ENCODE measurements at places on chromosomes 13 and 19.

DNA sequence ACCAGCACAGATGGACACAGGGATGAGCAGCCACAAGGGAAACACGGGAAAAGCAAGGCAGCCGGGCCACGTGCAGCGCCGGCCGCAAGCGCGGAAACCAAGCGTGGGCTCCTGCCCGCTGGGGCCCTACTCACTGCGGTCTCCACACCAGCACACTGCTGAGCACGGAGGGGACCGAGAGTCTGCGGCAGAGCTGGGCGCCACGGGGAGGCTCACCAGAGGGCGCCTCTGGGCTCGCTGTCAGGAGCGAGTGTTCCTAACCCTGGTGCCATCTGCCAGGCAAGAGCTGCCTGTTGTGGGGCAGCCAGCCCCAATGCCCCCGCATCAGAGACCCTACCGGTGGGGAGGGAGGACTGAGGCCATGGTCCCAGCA is 26.5 kb downstream of the MPND start:
- peak; percentile 81 for DNase-seq

DNA sequence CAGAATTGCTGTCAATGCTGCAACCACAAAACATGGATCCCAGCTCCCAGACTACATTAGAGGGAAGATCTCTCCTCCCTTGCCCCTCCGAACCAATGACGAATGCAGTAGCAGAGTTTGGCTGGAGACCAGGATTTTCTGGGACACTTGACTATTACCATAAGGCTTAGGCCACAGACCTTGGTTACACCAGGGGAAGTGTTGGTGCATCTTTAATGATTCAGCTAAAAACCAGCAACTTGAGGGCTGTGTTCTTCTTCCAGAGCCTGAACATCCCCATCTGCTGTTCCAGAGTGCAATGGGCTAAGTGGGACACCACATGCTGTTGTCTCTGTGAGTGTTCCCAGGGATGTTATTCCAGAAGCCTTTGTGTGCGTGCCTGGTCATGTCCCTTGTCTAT is 528.2 kb downstream of the LMO7 start:
- DNase-seq = no peak

- no peak for DNase-seq
Measured at GRCh38 chr13:71546881-71547280, 320.1 kb downstream of the DACH1 start.

DNA sequence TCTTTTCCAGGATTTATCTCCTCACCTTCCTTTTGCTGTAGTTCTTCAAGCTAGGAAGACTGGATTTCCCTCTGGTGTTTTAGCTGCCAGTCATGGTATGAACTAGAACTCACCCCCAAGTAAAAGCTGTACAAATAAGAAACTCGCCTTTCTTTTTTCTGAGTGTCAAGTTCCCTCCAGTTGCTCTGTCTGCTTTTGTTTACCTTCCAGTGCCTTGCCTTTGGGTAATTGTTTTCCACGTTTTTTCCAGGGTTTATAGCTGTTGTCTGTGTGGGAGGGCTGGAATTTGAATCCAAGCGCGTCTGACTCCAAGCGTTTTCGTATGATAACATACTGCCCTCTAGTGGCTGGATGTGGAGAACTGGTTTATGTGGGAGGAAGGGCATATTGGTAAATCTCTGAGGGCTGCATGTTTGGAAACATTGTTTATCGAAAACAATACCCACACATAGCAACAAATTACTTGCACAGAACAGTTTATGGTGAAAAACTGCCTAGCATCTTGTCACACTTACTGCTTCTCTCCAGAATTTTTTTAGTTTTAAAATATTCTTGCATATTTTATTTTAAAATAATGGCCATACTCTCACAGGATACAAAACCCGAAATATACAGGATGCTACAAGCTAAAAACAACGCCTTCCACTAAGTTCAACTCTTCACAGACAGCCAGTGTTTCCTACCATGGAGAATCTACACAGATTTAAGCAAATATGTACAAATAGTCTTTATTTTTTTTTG is 19.2 kb downstream of the RCN3 start:
- peak; percentile 33 for DNase-seq

GRCh38 chr19:41755328-41755913 is at the start of gene CEACAM6:
TSS of gene CEACAM6 (plus strand) at chr19:41755530. CDS start at chr19:41755639, 109 bp downstream.
- no peak for DNase-seq

- DNase-seq = no peak
Measured at GRCh38 chr13:66200555-66200954, 1029.6 kb downstream of the PCDH9 start.

DNA sequence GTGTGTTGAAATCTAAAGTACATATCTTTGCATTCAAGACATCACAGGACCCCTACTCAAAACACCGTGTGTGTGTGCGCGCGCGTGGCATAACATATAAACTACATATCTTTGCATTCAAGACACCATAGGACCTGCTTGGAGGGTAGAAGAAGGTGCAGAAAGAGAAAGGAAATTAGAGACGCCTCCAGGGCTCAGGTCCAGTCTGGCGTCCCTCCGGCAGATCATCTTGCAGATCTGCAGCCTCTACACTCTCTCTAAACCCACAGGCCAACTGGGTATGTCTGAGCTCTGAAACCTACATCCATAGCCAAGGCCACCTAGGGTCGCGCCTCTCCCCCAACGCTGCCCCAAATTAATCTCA is 659 bp upstream of the PAFAH1B3 start:
- no peak for DNase-seq

DNA sequence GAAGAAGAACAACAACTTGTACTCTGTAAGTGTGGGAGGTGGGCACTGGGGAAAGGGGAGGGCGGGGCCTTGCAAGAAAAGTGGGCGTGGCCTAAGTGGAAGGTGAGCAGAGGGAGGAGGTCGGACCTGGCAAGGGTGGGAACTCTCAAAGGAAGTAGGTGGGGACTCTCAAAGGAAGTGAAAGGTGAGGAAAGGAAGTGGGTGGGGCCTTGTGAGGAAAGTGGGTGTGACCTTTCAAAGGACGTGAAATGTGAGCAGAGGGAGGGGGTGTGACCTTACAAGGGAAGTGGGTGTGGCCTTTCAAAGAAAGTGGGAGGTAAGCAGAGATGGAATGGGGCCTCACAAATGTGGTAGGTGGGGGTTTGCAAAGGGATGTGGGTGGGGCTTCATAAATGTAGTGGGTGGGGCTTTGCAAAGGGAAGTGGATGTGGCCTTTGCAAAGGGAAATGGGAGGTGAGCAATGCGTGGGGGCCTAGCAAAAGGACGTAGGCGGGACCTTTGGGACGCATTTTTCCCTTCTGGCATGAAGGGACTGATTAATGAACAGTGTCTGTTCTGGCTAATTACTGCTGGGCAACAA is 25.9 kb downstream of the ACSBG2 start:
- DNase-seq = peak; percentile 29

GRCh38 chr13:30585748-30586262 is 31.9 kb upstream of the USPL1 start:
- no peak for DNase-seq

- peak; percentile 64 for DNase-seq
Measured at GRCh38 chr19:42270346-42271044, 1.4 kb downstream of the CIC start.

- no peak for DNase-seq
Measured at GRCh38 chr13:110617321-110618072, 2.2 kb downstream of the NAXD start.

DNA sequence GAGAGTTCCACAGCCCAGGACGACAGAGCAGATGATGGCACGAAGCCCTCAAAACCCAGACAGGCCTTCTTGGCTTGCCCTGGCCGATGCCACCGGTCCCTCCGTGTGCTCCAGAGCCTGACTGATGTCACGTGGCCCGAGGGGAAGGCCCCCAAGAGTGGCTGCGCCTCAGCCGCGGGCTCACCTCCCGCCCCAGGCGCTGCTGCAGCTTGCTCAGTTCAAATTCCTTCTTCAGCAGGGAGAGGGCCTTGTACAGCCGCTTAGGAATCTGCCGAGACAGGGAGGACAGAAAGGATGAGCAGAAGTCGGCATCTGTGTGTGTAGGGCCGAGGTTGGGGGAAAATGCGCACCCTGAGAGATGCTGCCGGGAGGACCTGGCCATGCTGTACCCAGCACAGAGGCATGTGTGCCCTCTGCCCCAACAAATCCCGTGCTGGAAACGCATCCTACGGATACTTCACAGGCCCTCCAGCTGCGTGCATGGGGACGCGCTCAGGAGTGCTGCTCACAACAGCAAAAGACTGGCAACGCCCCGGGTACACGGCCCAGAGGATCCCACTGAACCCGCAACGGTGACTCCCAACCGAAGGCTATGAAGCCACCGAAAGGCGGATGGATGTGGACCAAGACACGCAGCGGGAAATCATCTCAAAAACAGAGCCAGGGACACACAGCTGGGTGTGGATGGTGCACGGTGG is 12.9 kb downstream of the LONP1 start:
- DNase-seq = no peak

DNA sequence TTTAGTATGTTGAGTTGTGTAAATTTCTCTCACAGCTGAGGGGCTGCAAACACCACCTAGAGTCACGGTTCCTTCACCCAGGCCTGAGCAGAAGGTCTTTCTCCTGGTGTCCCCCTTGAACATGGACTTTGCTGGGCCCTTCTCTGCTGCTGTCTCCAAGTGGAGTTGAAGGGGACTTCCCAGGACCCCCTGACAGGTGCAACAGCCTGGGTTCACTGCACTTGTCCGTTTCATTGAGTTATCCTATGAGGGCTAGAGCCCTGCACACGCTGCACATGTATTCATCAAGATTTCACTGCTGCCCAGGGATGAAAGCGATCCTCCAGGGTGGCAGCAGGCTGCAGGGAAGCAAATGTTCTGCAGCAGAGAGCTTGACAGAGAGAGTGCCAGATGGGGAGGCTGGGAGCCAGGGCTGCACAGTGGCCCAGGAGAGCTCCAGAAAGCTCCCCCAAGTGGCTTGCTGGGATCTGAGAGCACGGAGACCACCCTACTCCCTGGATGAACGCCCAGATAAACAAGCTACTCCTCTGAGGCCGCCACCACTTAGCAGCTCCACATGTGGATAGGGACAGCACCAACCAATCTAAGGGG is 10.3 kb downstream of the TMEM272 start:
- DNase-seq = no peak

DNA sequence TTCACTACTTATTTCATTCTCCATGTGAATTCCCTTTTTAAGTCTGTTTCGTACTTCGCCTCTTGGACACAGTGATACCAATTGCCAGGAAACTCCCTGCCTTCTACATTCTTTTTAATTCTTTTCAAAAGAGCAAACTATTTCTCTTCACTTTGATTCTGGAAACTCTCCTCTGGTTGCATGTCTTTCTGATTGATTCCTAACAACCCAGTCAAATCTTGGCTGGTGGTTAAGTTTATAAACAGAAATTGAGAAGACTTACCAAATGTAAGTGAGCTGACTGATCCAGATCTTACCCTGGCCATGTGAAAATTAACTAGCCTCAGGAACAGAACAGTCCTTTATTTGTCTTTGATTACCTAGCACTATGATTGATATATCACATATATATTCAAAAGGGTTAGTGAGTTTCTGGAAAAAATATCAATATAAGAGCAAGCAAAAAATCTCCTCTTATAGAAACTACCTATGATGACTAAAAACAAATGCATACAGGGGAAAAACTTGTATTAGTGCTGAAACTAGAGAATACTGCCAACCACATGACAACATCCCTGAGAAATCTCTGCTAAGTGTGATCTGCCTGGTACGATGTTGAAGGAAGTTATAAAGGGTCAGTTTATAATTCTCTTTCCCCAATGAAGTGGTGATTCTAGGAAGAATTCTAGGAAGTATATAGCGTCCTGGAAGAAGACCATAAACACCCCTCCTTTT is 152.6 kb upstream of the HTR2A start:
- no peak for DNase-seq

DNA sequence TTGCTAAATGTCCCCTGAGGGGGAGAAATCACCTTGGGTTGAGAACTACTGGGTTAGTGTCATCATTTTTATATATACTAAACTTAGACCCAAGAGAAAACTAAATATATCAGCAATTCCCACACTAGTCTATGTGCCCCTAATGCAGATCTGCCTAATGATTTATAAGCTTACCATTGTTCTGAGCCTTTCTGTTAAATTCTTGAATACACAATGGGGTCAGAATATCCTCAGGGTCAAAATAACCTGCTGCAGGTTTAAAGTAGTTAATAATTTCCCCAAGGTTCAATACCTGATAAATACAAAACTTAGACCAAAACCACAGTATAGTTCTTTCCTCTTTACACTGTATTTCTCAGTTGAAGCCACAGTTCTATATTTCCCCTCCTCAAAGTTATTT is 4.6 kb downstream of the VWA8 start:
- DNase-seq = no peak

- no peak for DNase-seq
Measured at GRCh38 chr13:113022745-113023574, 53.9 kb downstream of the MCF2L start.

- no peak for DNase-seq
Measured at GRCh38 chr19:16038196-16038695, 38.0 kb upstream of the TPM4 start.

- no peak for DNase-seq
Measured at GRCh38 chr13:81406639-81407292, 1065.8 kb upstream of the SPRY2 start.

DNA sequence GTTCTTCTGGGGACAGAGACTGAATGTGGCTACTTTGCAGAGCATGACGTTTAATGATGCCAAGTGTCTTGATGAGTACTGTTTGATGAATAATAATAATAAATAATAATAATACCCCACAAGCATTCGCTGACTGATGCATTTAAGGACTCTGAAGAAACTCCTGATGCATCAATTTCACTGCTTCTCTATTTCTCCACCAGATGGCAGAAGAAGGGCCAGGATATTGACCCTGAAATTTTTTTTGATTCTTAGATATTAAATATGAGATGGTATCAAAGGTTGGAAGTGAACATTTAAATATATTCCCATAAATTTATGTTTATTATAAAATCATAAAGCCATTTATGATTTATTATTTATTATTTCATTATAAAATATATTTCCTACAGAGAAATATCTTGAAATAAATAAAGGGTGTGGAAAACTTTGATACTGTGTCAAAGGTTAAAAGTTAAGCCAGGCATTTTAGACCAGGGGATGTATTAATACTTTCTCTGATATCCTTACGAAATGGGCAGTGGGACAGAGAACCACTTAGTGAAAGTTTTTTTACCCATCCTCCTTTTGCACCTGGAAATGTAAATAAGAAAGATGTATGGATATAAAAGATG is 170.9 kb downstream of the LACC1 start:
- DNase-seq = no peak

- DNase-seq = no peak
Measured at GRCh38 chr13:58704953-58705352, 1073.4 kb downstream of the PCDH17 start.
